ENCODE measurements at places on chromosomes 2 and 18.

DNA sequence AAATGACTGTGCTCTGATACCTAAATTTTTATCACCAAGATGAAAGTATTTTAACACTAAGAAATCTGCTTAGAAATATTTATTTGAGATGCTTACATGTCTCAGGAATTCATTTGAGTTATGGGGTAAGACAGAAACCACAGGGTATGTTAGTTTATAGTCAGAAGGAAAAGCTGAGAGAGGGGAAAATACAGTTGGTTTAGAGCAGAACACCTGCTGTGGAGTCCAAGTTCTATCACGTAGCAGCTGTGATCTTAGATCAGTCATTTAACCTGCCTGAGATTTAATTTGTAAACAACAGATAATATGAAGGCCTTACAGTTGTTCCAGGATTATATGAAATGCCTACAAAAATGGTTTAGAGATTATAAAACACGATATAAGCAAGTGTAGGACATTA, 29.0 kb downstream of the PDE6D start:
- no peak for DNase-seq

DNA sequence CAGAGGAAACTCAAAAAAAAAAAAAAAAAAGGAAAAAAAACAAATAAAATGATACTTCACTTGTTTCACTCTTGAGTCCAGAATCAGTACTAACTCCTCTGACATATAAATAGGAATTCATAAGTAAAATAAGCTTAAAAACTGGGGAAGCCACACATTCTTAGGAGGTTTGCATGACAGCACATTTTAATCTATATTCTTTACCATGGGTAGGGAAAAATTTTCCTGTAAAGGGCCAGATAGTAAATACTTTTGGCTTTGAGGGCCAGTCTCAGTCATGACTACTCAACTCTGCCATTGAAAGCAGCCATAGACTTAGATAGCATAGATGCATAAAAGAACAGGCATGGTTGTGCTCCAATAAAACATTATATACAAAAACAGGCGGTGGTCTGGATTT, 145.2 kb downstream of the BCL11A start:
- DNase-seq, result no peak

GRCh38 chr18:80033181-80034067, 810 bp upstream of the RBFA start:
- peak; percentile 86 for DNase-seq

DNA sequence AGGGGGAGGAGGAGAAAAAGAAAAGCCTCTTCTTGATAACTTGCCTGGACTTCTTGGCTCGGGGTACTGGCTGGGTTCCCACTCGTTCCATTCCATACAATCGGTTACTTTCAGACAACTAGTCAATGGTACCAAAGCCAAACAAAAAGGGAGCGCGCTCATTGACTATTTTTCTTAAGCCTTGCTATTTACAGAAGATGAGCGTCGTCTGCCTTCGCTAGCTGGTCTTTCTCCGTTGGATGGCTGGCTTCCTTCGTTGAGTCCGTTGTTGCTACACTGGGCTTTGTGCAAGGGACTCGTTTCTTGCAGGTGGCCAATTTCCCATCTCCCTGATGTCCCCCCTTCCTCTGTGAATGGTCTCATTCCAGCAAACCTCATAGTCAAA, 260.4 kb downstream of the ZNF516 start:
- no peak for DNase-seq

DNA sequence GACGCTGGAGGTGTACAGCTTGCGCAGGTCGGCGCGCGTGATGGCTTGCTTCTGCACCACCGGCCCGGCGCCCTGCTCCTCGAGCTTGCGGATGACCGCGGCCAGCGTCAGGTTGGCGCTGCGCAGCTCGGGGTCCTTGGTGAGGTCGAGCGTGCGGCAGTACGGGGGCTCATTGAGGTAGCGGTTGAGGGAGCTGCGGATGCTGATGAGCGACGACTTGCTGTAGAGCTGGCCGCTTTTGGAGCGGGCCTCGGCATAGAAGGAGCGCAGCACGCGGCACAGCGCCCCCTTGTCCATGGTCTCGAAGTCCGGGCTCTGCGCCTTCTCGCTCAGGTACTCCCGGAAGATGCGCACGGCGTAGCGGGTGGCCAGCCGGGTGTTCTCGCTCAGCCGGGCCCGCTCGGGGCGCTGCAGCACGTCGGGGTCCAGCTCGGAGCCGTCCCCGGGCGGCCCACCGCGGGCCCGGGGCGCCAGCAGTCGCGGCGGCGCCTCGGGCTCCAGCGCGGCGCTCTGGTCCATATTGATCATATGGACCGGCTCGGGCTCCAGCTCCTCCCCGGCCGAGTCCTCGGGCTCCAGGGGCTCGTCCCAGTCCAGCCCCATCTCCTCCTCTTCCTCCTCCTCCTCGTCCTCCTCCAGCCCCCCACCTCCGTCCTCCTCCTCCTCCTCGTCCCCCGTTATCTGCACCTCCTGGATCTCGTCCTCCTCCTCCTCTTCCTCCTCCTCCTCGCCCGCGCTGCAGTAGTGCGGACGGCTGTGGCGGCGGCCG, 523 bp downstream of the KCTD1 start:
- peak; percentile 86 for DNase-seq

DNA sequence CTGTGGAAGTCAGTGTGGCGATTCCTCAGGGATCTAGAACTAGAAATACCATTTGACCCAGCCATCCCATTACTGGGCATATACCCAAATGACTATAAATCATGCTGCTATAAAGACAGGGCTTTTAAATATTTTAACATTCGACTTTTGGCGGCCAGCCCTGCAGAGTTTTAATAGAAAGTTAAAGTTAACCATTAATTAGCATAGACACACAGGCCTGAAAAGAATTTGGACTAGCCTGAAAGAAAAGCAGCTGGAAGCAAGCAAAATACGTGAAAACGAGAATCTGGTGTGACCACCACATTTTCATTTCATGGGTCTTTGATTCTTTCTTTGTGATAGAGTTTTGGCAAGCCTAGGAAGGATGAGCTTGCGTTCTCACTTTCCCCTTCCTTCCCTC, 184.0 kb downstream of the SCG2 start:
- no peak for DNase-seq

DNA sequence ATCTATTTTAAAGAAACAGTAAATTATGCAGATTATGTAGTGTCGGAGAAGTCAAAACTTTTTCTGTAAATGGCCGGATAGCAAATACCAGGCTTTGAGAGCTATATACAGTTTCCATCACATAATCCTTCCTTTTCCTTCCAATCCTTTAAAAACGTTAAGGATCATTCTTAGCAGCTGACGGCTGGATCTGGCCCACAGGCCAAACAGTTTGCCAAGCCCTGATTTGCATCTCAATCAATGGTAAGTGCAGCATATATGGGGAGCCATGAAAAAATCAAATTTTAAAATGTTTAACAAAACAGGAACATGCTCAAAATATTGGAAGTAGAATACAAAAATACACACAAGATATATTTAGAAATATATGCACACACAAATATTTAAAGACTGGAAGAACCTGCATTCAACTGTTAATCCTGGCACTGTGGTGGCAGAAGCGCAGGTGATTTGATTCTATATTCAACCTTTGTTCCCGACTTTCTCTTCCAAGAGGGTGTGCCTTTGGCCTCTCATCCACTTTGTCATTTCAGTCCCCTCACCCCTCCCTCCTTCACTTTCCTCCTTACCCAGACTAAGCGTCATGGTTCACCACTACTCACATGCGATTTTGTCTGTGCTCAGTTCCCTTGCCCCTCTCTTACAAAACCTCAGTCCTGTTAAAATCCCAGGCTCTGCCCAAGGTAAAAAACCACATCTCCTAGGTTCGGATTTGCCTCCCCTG, 27.3 kb downstream of the NDUFA10 start:
- DNase-seq, result no peak

- no peak for DNase-seq
Measured at GRCh38 chr18:13320096-13320495, 101.5 kb downstream of the LDLRAD4 start.

- no peak for DNase-seq
Measured at GRCh38 chr2:172282944-172283343, 144.4 kb upstream of the ITGA6 start.

DNA sequence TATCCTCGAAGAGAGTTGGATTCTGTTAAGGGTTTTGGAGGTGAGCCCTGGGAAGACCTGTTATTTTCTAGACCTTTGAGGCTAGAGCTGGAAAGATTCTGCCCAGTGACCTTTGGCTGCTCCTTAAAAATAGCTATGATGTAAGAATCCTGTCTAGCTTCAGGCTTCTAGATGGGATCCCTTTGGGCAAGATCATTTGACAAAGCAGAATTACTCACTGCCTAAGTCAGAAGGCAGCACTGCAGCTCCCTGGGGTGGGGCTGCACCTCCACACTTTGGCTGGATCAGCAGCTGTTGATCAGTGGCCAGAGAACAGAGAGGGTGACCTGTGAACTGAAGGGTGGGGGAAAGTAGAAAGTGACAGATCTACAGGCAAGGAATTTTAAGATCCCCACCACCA, 103.8 kb downstream of the ASAP2 start:
- no peak for DNase-seq

DNA sequence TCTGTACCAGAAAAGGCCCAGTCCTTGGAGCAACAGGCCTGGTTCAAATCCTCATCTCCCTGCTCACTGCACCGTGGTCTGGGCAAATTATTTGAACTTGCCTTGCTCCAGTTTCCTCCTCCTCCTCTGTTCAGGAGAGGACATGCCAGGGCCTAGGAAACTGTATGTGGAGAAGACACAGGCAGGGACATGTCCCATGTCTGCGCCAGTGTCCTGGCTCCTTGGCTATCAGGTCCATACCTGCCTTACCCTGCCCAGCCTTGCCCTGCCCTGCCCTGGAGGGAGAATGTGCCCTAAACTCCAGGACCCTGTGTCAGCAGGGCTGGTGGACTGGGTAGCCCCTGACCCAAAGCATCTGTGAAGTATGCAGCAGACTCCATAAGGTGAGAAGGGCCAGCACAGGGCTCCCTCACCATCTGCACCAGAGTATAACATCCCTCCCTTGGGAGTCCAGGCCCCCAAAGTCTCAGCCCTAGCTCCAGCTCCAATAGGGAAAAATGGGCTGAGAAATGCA, 165.3 kb downstream of the GALNT1 start:
- DNase-seq, result no peak

DNA sequence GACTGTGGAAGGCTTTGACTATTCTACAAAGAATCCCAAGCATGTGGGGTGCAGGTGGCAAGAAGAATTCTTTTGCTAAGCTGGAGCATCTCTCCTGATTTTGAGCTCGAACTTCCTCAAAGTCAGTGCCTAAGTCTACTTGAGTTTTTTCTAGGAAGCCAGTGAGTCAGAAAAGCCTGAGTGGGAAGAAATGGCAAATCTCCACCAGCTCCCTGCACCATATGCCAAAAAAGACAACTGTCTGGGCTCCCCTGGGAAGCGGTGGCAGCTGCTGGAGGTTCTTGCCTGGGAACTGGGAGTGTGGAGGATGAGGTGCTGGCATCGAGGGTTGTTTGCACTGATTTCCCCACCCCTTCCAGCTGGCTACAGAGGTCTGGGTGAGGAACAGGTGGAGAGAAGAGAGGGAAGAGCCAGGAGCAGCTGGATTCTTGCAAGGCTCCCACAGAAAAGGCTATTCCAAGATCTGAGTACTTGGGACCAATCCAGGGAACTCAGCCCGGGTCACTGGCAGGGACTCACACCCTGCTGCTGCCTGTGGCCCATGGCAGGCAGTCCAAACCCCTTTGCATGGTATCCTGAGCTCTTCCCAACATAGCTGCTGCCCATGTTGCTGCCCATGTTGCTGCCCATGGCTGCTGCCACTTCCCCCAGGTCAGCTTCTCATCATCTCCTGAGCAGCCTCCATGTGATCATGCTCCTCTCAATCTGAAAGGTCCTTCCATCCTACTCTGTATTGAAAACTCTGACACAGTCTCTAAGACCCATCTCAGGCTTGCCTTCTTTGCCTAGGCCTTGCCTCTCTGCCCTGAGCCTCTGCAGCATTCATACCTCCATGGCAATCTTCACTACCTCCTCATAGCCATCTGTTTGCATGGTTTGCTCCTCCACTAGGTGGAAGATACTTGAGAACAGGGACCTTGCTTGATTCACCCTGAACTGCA, 128.3 kb upstream of the SPATS2L start:
- DNase-seq, result no peak

DNA sequence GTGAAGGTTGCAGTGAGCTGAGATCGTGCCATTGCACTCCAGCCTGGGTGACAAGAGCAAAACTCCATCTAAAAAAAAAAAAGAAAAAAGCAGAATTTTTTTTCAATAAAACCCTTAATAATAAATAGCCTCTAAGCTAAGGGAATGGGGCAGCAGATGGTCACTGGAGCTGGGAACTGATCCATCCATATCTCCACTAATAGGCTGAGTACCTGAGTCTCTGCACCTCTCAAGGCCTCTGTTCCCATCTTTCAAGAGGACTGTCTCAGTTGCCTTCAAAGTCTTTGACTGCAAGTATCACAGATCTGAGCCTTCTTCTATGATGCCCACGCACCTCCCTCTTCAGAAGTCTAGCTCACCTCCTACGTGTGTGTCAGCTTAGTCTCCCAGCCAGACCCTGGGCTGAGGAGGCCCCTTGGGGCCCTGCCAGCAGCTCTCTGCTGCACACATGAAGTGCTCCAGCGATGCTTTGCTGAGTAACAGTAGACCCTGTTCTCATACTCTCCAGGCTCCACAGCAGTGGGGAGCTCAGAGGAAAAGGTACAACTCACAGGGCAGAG, 32.9 kb downstream of the ST8SIA5 start:
- no peak for DNase-seq

DNA sequence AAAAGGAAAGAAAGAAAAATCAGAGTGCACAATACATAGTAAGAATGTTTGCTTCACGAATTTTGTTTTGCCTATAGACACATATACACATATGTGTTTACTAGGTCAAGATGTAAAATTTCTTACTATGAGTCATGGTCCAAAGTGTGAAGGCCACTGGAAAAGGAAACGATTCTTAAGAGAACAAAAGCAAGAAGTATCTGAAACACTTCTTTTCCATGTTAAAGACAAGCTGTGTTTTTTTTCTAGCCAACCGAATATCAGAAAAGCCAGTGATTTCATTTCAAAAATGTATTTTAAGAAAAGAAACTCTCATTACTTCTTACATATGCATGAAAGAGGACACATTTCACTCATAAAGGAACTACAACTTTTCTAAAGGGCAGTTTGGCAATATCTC, 24.9 kb downstream of the PECR start:
- DNase-seq, result no peak

DNA sequence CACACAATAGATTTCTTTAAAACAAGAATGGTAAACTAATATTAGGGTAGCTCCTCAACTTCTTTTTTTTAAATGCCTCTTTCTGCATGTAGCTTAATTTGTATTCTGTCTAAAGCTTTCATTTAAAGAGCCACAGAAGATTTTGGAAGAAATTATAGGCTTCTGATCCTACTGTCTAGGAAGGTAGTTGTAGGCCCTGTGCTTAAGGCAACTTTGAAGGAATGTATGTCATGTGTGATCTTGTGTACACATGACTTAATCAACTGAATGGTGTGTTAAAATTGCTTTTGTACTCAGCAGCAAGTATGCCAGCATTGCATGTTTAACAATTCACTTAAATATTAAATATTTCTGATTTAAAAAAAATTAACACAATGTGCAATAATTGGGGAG, 51.5 kb upstream of the LYPD6 start:
- DNase-seq, result no peak

DNA sequence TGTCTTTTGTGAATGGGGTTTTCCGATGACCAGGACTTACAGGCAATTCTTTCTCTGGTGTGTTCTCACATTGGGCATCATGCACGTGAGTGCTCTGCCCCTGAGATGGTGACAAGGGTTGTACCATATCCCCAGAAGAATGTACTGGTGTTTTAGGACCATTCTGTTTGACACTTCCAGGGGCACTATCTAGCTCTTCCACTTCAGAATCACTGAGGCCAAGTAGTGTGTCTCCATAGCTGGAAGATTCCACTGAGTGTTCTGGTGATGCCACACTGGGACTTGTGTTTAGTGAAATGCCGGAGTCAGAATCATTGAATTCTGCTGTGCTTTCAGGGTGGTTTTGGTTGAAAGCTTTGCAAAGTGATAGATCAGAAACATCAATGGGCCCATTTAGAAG, 18.7 kb downstream of the HNRNPA3 start:
- DNase-seq, result no peak

All from upper lobe of right lung (tissue), 1 donor.